IPS DF 19.7 (cell line): ENCODE measurements at places on chromosomes 2 and 18.

GRCh38 chr18:48753691-48754090, 197.1 kb downstream of the SMAD7 start:
- no peak for DNase-seq

DNA sequence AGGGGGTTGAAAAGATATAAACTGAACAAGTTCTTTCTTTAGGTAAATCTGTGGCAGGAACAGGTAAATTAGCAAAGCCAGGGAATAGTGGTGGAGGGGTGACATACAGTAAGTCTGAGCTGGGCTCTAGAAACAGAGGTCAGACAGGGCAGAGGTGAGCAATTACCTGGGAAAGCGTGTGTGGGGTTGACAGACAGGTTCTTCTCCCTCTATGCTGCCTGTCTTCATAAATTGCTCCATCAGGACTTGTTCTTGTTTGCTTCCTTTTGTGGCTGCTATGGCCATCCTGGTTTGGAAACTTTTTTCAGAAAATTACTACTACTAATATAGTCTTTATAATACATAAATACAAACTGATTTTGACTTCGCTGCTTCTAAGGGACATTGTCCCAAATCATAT, 3.4 kb upstream of the ANKRD12 start:
- DNase-seq = no peak

DNA sequence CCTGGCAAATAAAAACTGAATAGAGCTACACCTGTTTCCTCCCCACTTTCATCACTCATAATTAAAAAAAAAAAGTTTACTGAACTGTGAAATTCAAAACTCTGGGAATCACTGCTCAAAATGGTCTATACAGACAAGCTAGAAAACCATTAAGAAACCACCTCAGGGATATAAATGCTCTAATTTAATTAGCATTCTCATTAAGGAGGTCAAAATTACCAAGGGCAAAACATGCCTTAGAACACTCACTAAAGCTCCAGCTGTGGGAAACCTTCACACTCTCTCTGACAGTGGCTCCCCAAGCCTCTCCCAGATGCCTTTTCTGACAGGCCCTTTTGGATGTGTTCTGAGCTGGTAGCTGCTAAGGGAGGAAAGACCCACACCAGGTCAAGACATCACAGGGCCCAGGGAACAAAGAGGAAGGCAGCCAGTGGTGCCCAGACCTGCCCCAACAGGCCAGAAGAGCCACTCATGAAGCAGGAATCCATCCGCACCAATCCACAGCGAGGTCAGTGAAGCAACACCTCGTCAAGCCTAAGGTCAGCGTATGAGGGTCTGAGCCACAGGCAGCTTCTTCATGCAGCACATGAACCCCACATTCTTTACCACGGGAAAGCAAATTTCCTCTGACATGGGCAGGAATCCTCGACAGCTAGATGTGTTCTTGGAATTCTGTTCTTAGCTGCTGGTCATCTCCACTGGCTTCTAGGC, 35.6 kb downstream of the XDH start:
- DNase-seq = no peak

GRCh38 chr2:79191081-79191480, 31.5 kb upstream of the REG3A start:
- DNase-seq = no peak

DNA sequence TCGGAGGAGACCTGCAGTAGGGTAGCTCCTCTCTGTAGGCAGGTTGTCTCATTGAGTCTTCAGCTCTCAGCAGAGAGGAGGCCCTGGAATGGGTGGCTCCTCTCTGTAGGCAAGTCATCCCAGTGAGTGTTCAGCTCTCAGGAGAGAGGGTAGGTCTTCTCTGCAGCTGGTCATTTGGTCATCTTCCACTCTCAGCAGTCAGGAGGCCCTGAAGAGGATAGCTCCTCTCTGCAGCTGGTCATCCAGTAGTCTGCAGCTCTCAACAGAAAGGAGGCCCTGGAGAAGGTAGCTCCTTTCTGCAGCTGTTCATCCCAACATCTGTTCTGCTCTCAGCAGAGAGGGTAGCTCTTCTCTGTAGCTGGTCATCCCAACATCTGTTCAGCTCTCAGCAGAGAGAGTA, 26.0 kb upstream of the RUFY4 start:
- DNase-seq = no peak
